Melanocyte of skin (primary cell): ENCODE measurements at places on chromosomes 7 and 10. TPM values are rescaled to one million over a fixed set of nuclear protein-coding genes. Genes with fewer than 3 reads are reported as not detected.

Gene PAX4
- not detected in 2 replicates for total RNA-seq

Gene C10orf105
- not detected in 2 replicates for total RNA-seq

Gene SNCG
- total RNA-seq: not detected in 2 replicates

Gene SFTPA1
- not detected in 2 replicates for total RNA-seq

Gene C10orf67
- total RNA-seq: 0.34 and 0.36 TPM in 2 replicates

Gene NOBOX
- total RNA-seq: not detected in 2 replicates

Gene PON1
- not detected in 2 replicates for total RNA-seq

Gene HOXA3
- total RNA-seq: 1.4 TPM in 1 of 2 replicates, not detected in the other

Gene SPACDR
- 0.15 and 0.33 TPM in 2 replicates for total RNA-seq

Gene GTPBP10
- total RNA-seq: 13.7 and 16.5 TPM in 2 replicates

Gene DNAJC1
- 45.8 and 59.2 TPM in 2 replicates for total RNA-seq

Gene PURB
- 16.9 and 26.5 TPM in 2 replicates for total RNA-seq

Gene CHAT
- total RNA-seq: not detected in 2 replicates

Gene ADAP1
- total RNA-seq: 0.46 and 1.00 TPM in 2 replicates

Gene SH2B2
- total RNA-seq: 4.7 and 5.5 TPM in 2 replicates

Gene CXCL12
- 16.0 and 96.7 TPM in 2 replicates for total RNA-seq

Gene PTPRE
- total RNA-seq: 0.69 and 3.3 TPM in 2 replicates

Gene GPR85
- 7.0 and 14.8 TPM in 2 replicates for total RNA-seq

Gene FRMD4A
- 26.8 and 48.3 TPM in 2 replicates for total RNA-seq

Gene DPP6
- total RNA-seq: 1.1 and 2.4 TPM in 2 replicates

Gene AKR1C8
- not detected in 2 replicates for total RNA-seq

Gene NODAL
- not detected in 2 replicates for total RNA-seq

Gene AKR1C4
- not detected in 2 replicates for total RNA-seq

Gene GPR158
- 1.3 and 3.2 TPM in 2 replicates for total RNA-seq
